Activated T-helper 17 cell treated with anti-CD3 and anti-CD28 coated beads, Interleukin-2, amount 50 U/mL, for 72 hours (primary cell): ENCODE measurements at places on chromosomes 3 and 15.

DNA sequence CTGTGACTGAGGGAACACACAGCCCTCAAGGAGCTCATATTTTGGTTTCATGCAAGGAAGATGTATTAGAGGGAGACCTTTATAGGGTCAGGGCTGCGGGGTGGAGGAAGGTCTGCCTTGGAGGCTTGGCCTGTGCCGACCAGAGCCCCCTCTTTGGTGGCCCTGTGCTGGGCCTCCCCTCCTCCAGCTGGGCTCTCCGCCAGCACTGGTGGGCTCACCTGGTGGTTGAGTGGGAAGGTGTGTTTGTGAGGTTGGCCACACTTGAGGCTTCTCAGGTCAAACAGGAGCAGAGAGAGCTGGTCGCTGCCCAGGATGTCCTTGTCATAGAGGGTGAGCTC, 2.6 kb downstream of the PLA2G4F start:
- H3K4me1 ChIP-seq, result peaks cover 4% of the 10 kb centered on the region
- H3K27me3 ChIP-seq, result no peaks in the 10 kb centered on the region
- no peak overlapping the region for H3K4me3 ChIP-seq
- H3K27ac ChIP-seq, result no peak overlapping the region

GRCh38 chr15:32222716-32223115, 180.4 kb downstream of the GOLGA8K start:
- no peak overlapping the region for H3K4me3 ChIP-seq
- H3K27ac ChIP-seq, result no peak overlapping the region
- peaks cover 15% of the 10 kb centered on the region for H3K27me3 ChIP-seq
- no peak for ATAC-seq
- no peaks in the 10 kb centered on the region for H3K36me3 ChIP-seq

GRCh38 chr3:113948015-113948917, 453 bp downstream of the ZDHHC23 start:
- H3K4me3 ChIP-seq, result peak overlapping the region; percentile 54
- no peaks in the 10 kb centered on the region for H3K36me3 ChIP-seq
- H3K4me1 ChIP-seq, result peaks cover 12% of the 10 kb centered on the region

DNA sequence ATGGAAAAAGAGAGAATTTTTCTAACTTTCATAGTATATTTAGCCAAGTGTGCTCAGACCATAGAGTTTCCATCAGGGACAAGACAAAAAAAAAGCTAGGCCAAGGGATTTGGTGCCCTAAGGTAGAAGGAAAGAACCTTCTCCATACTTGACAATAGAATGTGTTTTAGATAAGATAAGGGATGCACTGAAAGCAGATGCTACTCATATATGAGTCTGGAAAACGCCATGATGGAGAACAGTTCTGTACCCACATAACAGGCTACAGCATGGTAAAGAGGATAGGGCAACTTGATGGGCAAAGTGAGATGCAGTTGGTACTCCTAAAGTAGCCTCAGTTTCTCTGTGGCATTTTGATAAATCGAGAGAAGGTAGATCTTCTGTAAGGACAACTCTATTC, 216.4 kb upstream of the NECTIN3 start:
- no peak for ATAC-seq
- no peaks in the 10 kb centered on the region for H3K36me3 ChIP-seq
- no peaks in the 10 kb centered on the region for H3K4me1 ChIP-seq
- no peaks in the 10 kb centered on the region for H3K27me3 ChIP-seq
- no peak overlapping the region for H3K4me3 ChIP-seq

DNA sequence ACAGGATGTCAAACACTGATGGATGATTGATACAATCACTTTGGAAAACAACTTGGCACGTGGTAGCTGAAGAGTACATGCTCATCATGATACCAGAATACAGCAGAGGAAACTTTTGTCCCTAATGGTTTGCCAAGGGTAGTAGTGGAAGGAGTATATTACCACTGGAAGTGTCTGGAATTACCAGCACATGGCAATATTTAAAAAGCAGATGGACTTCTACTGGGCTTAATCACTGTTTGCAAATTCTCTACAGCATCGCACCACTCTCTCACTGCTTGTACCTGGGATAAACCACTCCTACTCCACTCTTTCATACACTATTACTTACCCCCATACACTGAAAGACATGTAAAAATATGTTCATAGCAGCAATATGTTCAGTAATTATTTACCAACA, 19.6 kb upstream of the GP5 start:
- H3K4me1 ChIP-seq, result peaks cover 6% of the 10 kb centered on the region
- peaks cover 100% of the 10 kb centered on the region for H3K36me3 ChIP-seq
- H3K27ac ChIP-seq, result no peak overlapping the region
- H3K4me3 ChIP-seq, result no peak overlapping the region
- ATAC-seq, result no peak

DNA sequence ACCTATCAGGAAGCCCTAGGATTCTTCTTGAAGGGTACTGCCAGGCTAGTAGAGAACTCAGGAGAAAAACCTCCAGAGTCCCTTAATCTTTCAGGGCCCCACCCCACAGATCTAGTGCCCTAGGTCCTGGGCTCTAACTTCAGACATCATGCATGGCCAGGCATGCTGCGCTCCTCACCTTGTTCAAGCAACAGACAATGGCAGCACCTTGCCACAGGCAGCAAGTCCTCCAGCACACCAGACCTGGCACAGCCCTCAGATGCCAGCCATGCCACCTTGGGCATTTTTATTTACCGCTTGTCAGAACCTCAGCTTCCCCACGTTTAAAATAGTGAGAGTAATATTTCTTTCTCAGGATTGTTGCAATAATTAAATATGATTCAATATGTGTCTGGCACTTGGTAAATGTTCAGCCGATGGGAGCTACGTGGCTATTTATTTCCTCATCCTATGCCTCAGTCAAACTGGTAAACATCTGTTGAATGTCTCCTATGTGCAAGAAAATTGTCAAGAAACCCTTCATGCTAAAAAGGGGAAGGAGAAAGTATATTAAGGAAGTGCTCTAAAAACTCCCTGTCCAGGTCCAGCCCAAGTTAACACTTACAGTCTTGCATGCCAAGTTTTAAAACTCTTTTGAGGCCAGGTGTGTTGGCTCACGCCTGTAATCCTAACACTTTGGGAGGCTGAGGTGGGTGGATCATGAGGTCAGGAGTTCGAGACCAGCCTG, 14.5 kb upstream of the CCR1 start:
- no peak overlapping the region for H3K4me3 ChIP-seq
- no peaks in the 10 kb centered on the region for H3K4me1 ChIP-seq
- H3K36me3 ChIP-seq, result no peaks in the 10 kb centered on the region

- H3K4me3 ChIP-seq, result no peak overlapping the region
- H3K27ac ChIP-seq, result no peak overlapping the region
- H3K27me3 ChIP-seq, result peaks cover 20% of the 10 kb centered on the region
- H3K36me3 ChIP-seq, result no peaks in the 10 kb centered on the region
Observed at GRCh38 chr3:45321607-45322391, 66.6 kb upstream of the LARS2 start.

GRCh38 chr3:194766845-194767244, 81.2 kb downstream of the FAM43A start:
- no peaks in the 10 kb centered on the region for H3K36me3 ChIP-seq
- no peak for ATAC-seq
- H3K4me1 ChIP-seq, result peaks cover 9% of the 10 kb centered on the region
- no peak overlapping the region for H3K4me3 ChIP-seq

DNA sequence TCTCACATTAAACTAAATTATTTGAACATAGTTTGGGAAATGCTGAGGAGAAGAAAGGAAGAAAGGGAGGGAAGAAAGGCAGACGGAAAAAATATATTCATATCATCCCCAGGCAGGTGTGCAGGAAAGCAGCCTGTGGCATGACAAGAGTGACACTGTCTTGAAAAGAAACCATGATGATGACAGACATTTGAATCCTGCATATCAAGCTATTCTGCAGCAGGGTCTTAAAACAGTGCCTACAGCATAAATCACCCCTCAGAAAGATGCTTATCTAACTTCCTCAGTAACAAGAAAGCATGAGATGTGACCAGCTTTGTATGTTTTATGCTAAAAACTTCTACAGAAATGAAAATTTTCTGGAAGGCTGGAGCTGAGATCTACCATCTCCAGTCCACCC, 144.5 kb upstream of the GRM7 start:
- ATAC-seq, result no peak
- no peaks in the 10 kb centered on the region for H3K36me3 ChIP-seq
- no peak overlapping the region for H3K4me3 ChIP-seq
- H3K27ac ChIP-seq, result no peak overlapping the region
- H3K4me1 ChIP-seq, result no peaks in the 10 kb centered on the region
- H3K27me3 ChIP-seq, result no peaks in the 10 kb centered on the region

DNA sequence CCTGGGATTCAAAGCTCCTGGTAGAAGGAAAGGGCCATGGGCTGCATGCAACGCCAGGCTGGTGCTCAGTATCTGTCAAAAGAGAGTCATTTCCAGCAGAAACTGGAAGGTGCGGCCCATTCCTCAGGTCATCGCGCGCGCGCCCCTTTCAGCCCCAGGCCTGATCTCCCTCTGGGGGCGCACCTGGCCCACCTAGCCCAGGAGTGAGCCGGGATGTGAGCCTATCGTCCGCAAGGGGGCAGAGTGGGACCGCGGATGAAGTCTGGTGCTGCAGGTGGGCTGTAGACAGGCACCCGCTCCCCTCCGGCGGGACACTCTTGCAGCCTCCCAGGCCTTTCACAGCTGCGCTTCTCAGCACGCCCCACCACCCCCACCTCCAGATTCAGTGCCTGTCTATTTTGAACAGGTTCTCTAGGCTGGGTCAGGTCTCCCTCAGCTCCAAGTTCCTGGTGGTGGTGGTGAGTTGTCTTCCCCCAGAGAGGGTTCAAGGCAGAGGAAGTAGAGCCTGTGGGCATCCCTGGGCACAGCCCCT, 5.8 kb upstream of the RPL29 start:
- no peaks in the 10 kb centered on the region for H3K36me3 ChIP-seq
- peak; percentile 96 for ATAC-seq
- H3K4me1 ChIP-seq, result no peaks in the 10 kb centered on the region

DNA sequence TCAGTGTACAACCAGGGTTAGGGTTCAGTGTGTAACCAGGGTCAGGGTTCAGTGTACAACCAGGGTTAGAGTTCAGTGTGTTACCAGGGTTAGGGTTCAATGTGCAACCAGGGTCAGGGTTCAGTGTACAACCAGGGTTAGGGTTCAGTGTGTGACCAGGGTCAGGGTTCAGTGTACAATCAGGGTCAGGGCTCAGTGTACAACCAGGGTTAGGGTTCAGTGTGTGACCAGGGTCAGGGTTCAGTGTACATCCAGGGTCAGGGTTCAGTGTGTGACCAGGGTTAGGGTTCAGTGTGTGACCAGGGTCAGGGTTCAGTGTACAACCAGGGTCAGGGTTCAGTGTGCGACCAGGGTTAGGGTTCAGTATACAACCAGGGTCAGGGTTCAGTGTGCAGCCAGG, 33.3 kb downstream of the CYP11A1 start:
- no peak overlapping the region for H3K27ac ChIP-seq
- H3K4me1 ChIP-seq, result no peaks in the 10 kb centered on the region
- no peak for ATAC-seq
- H3K4me3 ChIP-seq, result no peak overlapping the region
- no peaks in the 10 kb centered on the region for H3K27me3 ChIP-seq

- peaks cover 10% of the 10 kb centered on the region for H3K4me1 ChIP-seq
- no peak overlapping the region for H3K4me3 ChIP-seq
- H3K27me3 ChIP-seq, result no peaks in the 10 kb centered on the region
- H3K36me3 ChIP-seq, result peaks cover 73% of the 10 kb centered on the region
Observed at GRCh38 chr15:59051873-59052861, 52.8 kb upstream of the CCNB2 start.

DNA sequence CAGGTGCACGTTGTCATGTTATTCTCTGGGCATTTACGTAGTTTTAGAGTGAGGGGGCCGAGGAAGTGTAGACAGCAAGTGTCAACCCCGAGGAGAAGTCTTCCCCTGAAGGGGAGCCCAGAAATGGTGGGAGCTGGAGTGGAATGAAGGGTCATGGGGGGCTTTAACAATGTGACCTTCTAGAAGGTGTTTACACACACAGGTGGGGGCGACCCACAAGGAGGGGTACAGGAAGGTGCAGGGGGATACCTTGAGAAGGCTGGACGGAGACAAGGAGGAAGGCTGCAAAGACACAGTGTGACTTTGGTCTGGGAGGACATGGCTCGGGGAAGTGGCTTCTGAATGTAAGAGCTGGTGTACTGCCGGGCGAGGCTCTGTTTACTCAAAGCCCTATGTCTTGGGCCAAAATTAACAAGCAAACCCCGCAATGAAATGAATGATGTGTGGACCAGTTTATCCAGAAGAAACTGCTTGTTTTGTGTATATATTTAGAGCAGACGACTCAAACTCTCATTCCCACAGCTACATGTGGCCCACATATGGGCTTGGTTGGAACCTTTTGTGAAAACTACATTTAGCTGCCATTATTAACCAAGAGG, 18.7 kb downstream of the TRPM1 start:
- ATAC-seq, result no peak
- no peak overlapping the region for H3K27ac ChIP-seq
- peaks cover 26% of the 10 kb centered on the region for H3K27me3 ChIP-seq
- no peaks in the 10 kb centered on the region for H3K4me1 ChIP-seq
- no peaks in the 10 kb centered on the region for H3K36me3 ChIP-seq

DNA sequence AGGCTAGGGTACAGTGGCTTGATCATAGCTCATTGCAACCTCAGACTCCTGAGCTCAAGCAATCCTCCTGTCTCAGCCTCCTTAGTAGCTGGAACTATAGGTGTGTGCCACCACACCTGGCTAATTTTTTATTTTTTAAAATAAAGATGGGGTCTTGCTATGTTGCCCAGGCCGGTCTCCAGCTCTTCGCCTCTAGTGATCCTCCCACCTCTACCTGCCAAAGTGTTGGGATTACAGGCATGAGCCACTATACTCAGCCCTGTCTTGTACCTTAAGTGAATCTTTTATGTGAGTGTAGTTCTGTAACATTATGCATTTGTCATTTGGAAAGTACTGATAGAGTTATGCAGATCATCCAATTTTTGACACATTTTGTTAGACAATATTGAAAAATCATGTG, 66.9 kb upstream of the C15orf39 start:
- no peaks in the 10 kb centered on the region for H3K36me3 ChIP-seq
- peaks cover 6% of the 10 kb centered on the region for H3K27me3 ChIP-seq
- no peak overlapping the region for H3K27ac ChIP-seq
- H3K4me1 ChIP-seq, result no peaks in the 10 kb centered on the region
- H3K4me3 ChIP-seq, result no peak overlapping the region

GRCh38 chr3:134327594-134327975, 46.7 kb downstream of the AMOTL2 start:
- no peak overlapping the region for H3K4me3 ChIP-seq
- H3K27ac ChIP-seq, result no peak overlapping the region
- ATAC-seq, result no peak

- no peak overlapping the region for H3K4me3 ChIP-seq
- H3K36me3 ChIP-seq, result no peaks in the 10 kb centered on the region
- no peak for ATAC-seq
- H3K4me1 ChIP-seq, result no peaks in the 10 kb centered on the region
- no peak overlapping the region for H3K27ac ChIP-seq
- peaks cover 19% of the 10 kb centered on the region for H3K27me3 ChIP-seq
Observed at GRCh38 chr3:123765475-123766128, 118.5 kb downstream of the MYLK start.

DNA sequence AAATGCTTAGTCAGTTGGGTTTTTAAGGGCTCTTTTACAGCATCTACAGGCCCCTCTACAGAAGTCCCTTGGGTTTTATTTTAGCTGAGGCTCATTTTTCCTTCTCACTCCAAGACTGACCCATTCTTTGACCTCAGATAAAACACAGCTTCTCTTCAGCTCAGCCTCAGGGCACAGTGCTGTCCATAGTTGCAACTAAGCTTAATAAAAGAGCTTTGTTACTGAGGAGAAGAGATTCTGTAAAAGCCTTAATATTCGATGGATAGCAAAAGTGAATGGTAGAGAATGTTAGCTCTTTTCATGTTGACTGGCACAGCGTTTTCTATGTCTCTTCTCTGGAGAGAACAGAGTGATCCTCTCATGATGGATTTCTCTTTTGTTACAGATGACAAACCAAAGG, 277.9 kb downstream of the BBX start:
- H3K4me3 ChIP-seq, result no peak overlapping the region
- no peak overlapping the region for H3K27ac ChIP-seq
- peaks cover under 1% of the 10 kb centered on the region for H3K4me1 ChIP-seq
- no peak for ATAC-seq
- H3K36me3 ChIP-seq, result peaks cover 86% of the 10 kb centered on the region
